ENCODE measurements at places on chromosomes 7 and 10.
A peak's percentile ranks its signal among the peaks of the same experiment; 100 is the strongest.

DNA sequence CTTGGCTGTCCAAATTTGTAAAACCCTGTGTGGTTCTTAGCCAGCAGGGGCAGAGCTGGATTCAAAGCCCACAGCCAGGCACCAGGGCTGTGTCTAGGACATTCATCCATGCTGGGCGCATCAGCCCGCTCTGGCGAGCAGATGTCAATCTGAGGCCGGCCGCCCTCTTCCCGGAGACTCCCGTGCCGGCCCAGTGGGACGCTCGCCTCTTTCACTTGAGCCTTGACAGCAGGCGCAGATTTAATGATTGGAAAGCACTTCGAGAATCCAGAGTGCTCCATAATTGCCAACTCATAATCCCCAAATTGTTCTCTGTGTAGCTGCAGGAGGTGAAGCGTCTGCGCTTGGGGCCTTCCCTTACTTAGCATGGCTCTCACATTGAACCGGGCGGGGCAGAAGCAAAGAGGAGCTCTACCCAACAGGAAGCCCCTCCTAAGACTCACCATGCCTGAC is 36.7 kb downstream of the SLIT1 start:
- no peaks in the 10 kb centered on the region for H3K4me1 ChIP-seq
- H3K36me3 ChIP-seq, result no peaks in the 10 kb centered on the region
- no peak overlapping the region for H3K4me3 ChIP-seq
- DNase-seq, result no peak
- peaks cover 7% of the 10 kb centered on the region for H3K27me3 ChIP-seq

DNA sequence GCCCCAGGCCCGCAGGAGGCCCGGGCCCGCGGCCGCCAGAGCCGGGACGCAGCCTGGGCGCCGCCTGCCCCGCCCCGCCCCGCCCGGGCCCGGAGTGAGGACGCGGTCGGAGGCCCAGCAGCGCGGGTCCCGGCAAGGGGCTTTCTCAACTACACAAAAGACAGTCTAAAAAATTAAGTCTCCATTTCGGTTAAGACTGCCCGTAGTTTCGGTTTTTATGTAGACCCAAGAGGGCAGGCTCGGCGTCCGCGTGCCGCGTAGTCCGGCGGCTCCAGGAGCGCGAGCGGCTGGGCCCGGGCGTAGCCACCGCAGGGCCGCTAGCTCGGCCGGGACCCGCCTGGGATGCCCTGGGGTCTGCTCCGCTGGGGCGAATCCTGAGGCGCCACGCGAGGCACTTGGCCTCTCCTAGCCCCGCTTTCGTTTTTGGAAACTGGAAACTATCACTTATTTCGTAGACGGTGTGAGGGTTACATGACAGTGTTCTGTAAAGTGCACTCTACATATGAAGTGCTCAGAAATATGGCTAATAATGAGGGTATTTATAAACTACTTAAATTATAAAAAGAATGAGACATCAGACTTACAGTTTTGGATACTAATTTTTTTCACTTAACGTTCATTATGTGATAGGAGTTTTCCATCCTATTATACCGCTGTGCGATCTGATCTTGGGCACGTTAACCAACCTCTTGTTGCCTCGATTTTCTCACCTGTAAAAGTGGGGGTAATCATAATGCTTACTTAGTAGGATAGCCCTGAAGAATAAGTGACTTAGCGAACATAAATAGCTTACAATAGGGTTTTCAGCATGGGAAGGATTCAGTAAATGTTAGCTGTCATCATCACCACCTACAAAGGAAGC is 573 bp downstream of the BLVRA start:
- peaks cover 5% of the 10 kb centered on the region for H3K36me3 ChIP-seq
- H3K27me3 ChIP-seq, result peaks cover 4% of the 10 kb centered on the region
- H3K27ac ChIP-seq, result peak overlapping the region; percentile 78
- peaks cover 41% of the 10 kb centered on the region for H3K4me1 ChIP-seq
- peak overlapping the region; percentile 75 for H3K4me3 ChIP-seq

- no peaks in the 10 kb centered on the region for H3K36me3 ChIP-seq
- no peaks in the 10 kb centered on the region for H3K4me1 ChIP-seq
- peaks cover 6% of the 10 kb centered on the region for H3K27me3 ChIP-seq
- H3K4me3 ChIP-seq, result no peak overlapping the region
Observed at GRCh38 chr7:1385809-1386622, 73.3 kb downstream of the MICALL2 start.

GRCh38 chr7:50970092-50970491 is 187.4 kb upstream of the GRB10 start:
- no peak overlapping the region for H3K4me3 ChIP-seq
- peaks cover 5% of the 10 kb centered on the region for H3K4me1 ChIP-seq
- no peak overlapping the region for H3K27ac ChIP-seq
- no peak for DNase-seq

GRCh38 chr7:113764401-113765035 is 154.3 kb downstream of the PPP1R3A start:
- H3K27me3 ChIP-seq, result no peaks in the 10 kb centered on the region
- DNase-seq, result no peak
- H3K36me3 ChIP-seq, result no peaks in the 10 kb centered on the region
- no peaks in the 10 kb centered on the region for H3K4me1 ChIP-seq
- H3K27ac ChIP-seq, result no peak overlapping the region

DNA sequence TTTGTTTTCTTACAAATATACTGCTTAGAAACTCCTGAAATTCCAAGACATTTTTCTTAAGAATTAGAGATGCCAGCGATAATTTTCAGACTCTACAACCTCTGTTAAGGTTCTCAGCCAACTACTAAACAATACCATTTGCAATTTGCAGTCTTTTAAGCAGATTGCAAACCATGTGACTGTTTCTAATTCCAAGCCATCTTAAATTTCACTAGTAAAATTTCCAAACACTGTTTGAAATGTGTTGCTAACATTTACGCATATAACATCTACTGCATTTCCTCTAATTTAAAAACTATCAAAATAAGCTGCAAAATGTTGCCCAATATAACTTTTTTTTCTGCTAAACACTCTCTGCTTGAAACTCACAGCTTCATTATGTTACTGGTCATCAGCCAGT is 56.0 kb upstream of the MACROH2A2 start:
- no peak for DNase-seq
- H3K36me3 ChIP-seq, result no peaks in the 10 kb centered on the region
- no peaks in the 10 kb centered on the region for H3K4me1 ChIP-seq
- no peak overlapping the region for H3K27ac ChIP-seq

DNA sequence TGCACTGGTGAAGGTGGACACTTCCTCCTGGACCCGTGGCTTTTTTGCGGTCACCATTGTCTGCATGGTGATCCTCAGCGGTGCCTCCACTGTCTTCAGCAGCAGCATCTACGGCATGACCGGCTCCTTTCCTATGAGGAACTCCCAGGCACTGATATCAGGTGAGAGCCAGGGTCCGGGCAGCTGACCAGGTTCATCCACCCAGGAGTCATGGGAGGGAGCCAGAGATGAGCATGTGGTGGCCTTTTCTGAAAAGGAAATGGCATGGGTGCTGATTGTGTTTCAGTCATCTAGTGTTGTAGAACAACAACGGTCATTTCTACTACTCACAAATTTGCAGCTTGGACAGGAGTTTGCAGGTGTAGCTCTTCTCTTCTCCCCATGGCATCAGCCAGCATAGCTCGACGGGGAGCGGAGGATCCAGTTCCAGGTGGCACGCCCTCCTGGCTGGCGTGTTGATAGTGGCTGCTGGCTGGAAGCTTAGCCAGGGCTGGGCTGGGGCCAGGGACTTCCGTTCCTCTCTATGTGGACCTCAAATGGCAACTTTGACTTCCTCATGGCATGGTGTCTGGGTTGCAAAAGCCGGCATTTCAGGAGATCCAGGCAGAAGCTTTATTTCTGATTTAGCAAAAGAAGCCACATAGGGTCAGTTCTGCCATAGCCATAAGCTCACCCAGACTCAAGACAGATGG is 32.7 kb downstream of the SLC29A3 start:
- no peak for DNase-seq
- no peaks in the 10 kb centered on the region for H3K27me3 ChIP-seq
- H3K27ac ChIP-seq, result no peak overlapping the region
- no peaks in the 10 kb centered on the region for H3K36me3 ChIP-seq
- peaks cover 15% of the 10 kb centered on the region for H3K4me1 ChIP-seq

DNA sequence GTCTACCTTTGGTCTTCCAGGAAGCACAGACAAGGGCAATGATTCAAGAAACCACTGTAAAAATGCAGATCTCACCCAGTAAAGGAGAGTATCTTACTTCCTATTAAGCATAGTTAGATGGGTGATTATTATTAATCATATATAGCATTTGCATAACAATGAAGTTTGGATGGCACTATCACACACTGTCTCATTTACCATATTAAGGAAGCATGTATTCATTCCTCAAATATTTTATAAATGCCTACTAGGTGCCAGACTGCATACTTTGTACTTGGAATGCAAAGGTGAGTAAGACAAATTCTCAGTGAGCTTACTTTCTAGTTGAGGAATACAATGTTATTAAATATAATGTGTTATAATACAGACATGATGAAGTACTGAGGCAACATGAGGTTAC is 53.9 kb upstream of the SKAP2 start:
- H3K27me3 ChIP-seq, result peaks cover 11% of the 10 kb centered on the region
- no peaks in the 10 kb centered on the region for H3K4me1 ChIP-seq
- DNase-seq, result no peak
- H3K27ac ChIP-seq, result no peak overlapping the region
- H3K4me3 ChIP-seq, result no peak overlapping the region

DNA sequence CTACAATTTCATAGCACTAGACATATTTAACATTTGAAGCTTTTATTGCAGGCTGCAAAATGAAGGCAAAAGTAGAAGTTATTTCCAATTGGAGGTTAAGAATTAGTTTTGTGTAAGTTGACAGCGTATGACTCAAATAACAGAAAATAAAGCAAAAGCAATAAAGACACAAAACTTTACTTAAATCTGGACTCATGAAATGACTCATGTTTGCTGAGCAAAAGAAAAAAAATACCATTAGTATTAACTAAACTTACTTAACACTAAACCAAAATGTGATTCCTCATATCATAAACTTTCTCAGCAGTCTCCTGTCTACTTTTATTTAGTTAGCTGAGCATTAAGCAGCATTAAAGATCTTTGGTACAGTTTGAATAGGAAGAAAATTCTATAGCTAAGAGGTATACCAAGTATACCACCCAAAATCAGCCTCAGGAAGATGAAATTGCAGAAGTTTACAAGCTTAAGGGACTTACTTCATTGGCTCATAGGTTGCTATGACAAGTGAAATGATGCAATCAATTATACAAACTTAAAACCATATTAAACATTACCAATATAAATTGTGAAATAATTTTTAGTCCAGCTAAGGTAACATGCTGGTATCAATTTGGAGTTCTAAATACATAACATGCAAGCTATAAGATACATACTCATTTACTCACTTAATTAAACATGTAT is 1131.4 kb downstream of the XPNPEP1 start:
- no peak for DNase-seq
- H3K27me3 ChIP-seq, result no peaks in the 10 kb centered on the region
- no peak overlapping the region for H3K4me3 ChIP-seq
- no peak overlapping the region for H3K27ac ChIP-seq

- H3K27ac ChIP-seq, result no peak overlapping the region
- H3K36me3 ChIP-seq, result peaks cover 14% of the 10 kb centered on the region
- peaks cover 54% of the 10 kb centered on the region for H3K27me3 ChIP-seq
- peaks cover 4% of the 10 kb centered on the region for H3K4me1 ChIP-seq
- no peak overlapping the region for H3K4me3 ChIP-seq
Observed at GRCh38 chr10:49614242-49615198, 683 bp downstream of the CHAT start.

GRCh38 chr10:121368347-121369025 is 229.8 kb downstream of the FGFR2 start:
- no peak for DNase-seq
- H3K27me3 ChIP-seq, result no peaks in the 10 kb centered on the region
- no peak overlapping the region for H3K27ac ChIP-seq
- no peak overlapping the region for H3K4me3 ChIP-seq
- H3K36me3 ChIP-seq, result no peaks in the 10 kb centered on the region

- DNase-seq, result no peak
- H3K27ac ChIP-seq, result no peak overlapping the region
- H3K4me3 ChIP-seq, result no peak overlapping the region
Observed at GRCh38 chr7:50821457-50822008, 38.8 kb upstream of the GRB10 start.

- no peak overlapping the region for H3K4me3 ChIP-seq
- no peaks in the 10 kb centered on the region for H3K4me1 ChIP-seq
- no peak overlapping the region for H3K27ac ChIP-seq
- no peaks in the 10 kb centered on the region for H3K27me3 ChIP-seq
Observed at GRCh38 chr10:32905466-32905865, 52.6 kb downstream of the ITGB1 start.

DNA sequence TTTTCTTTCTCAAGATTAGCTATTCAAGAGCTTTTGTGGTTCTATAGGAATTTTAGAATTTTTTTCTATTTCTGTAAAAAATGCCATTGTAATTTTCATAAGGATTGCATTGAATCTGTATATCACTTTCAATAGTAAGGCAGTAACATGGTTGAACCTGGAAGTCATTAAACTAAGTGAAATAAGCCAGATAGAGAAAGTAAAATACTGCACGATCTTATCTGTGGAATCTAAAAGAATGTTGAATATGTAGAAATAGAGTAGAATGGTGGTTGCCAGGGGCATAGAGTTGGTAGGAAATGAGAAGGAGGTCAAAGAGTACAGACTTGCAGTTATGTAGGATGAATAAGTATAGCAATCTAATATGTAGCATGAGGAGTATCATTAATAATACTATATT is 1073.5 kb upstream of the LRRN3 start:
- H3K4me3 ChIP-seq, result no peak overlapping the region
- no peaks in the 10 kb centered on the region for H3K36me3 ChIP-seq
- DNase-seq, result no peak

- no peaks in the 10 kb centered on the region for H3K4me1 ChIP-seq
- no peaks in the 10 kb centered on the region for H3K27me3 ChIP-seq
- no peak overlapping the region for H3K4me3 ChIP-seq
- DNase-seq, result no peak
- H3K36me3 ChIP-seq, result no peaks in the 10 kb centered on the region
Observed at GRCh38 chr10:75940742-75941141, 509.3 kb downstream of the LRMDA start.

- H3K4me3 ChIP-seq, result no peak overlapping the region
- no peaks in the 10 kb centered on the region for H3K36me3 ChIP-seq
- peaks cover 50% of the 10 kb centered on the region for H3K27me3 ChIP-seq
- peak; percentile 25 for DNase-seq
- no peak overlapping the region for H3K27ac ChIP-seq
Observed at GRCh38 chr7:137846549-137846826, 286 bp downstream of the DGKI start.

Data from activated CD8-positive, alpha-beta T cell treated with anti-CD3 and anti-CD28 coated beads, Interleukin-2, amount 10 ng/mL, durations not matched to agents 7 days and 5 days (primary cell).